ENCODE measurements at places on chromosomes 11 and 22.

- no peak for DNase-seq
Observed at GRCh38 chr11:64762277-64762673, 2.5 kb upstream of the PYGM start.

GRCh38 chr11:73034777-73035176 lies 107.3 kb downstream of the FCHSD2 start:
- DNase-seq = no peak

DNA sequence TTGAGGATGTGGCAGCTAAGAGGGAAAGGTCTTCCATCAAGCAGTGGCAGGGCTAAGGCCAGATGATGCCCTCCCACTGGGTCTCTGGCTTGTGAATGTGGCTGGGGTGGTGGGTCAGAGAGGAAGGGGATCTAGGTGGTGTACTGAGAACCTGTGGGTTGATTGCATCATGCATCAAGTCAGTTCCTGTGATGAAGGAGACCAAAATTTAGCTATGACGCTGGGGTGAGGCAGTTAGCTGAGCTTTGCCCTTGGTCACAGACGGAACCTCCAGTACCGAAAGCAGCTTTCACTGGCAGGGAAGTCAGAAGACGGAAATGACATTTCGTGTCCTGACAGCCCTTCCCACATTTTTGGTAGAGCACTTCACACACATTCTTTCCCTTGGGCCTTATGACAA lies 20.7 kb downstream of the ATG16L2 start:
- no peak for DNase-seq

DNA sequence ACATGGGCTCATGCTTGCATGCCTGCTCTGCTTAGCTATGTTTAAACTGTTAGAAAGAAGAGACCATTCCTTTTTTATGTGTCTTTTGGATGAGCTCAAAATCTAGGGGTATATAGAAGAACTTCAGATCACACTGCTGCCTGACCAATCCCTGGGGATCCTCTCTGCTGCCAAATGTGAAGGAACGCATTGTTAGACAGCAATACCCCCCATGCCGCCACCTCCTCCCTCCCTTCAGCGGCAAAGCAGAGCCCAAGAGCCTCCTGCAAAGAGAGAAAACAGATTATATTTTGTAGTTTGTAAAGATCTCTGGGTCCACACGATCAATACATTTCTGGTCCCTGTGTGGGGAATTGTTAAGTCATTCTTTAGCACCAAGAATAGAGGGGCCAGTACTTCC lies 677.6 kb downstream of the NTM start:
- DNase-seq = no peak

GRCh38 chr22:41823797-41824196 lies 9.1 kb upstream of the SREBF2 start:
- no peak for DNase-seq

GRCh38 chr11:70091638-70092037 lies 13.5 kb downstream of the ANO1 start:
- no peak for DNase-seq

- no peak for DNase-seq
Observed at GRCh38 chr11:44842220-44842619, 108.5 kb downstream of the TP53I11 start.

GRCh38 chr11:65651589-65652510 lies 10.9 kb downstream of the RELA start:
- no peak for DNase-seq

DNA sequence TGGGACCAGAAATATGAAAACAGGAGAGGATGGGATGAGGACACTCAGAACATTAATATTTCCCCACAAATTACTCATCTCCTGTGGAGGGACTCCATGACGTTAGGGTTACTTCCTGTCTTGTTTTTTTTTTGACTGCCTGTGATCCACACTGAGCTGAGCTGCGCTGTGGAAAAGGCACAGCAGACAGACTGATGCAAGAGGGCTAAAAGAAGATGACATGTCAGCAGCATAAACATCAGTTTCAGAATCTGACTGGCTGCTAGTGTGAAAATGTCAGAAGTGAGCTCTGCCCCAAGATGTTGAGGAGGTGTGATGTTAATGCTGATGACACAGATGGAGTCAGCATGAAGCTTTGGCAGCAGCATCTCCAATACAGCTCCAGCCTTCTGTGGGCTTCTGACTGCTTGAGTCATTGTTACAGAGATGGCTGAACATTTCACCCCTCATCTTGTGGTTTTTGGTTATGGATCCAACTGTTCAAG lies 286.8 kb downstream of the BLID start:
- DNase-seq = no peak

DNA sequence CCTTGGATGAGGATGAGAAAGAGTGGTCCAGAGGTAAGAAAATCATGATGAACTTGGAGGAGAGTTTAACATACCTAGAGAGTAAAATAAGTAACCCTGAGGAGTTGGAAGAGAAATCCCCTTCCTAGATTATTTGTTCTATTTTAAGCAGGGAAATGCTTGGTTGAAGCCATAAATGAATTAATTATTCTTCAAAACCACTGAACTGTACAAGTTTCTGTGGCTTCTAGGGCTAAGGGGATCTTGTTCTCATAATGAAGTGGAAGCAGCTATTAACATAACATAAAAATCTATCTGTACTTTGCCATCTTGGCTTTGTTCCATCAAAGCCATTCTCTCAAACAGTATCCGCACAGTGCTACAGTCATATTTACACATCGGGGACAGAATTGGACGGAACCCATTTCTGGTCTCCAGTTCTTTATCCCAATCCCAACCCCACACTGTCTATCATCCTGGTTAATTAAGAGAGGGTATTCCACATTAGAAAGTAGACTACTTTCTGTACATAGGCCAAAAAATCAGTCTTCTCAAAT lies 14.5 kb upstream of the ARHGAP42 start:
- DNase-seq = no peak

DNA sequence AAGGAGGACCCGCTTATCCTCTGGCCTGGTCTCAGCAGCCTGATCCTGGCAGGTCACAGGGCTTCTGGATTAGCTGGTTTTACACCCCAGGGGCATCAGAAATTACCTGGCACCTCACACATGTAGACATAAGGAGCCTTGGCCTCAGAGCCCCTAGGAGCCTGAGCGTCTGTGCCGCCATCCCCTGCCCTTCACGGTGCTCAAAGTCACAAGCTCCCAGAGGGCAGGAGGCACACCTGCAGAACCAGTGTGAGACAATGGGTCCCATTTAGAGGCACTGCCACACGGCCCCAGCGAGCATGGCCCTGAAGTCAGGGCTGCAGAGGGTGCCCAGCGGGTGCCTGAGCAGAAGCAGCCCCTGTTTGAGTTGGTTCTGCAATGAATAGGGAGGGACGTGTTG lies 3.9 kb downstream of the DGKZ start:
- no peak for DNase-seq

GRCh38 chr11:17642980-17643379 lies 76.4 kb upstream of the MYOD1 start:
- no peak for DNase-seq

All from NCI-H1436 treated with DMSO at 0.1 percent for 48 hours (cell line).